ENCODE measurements at places on chromosomes 2 and 18.

- peak; percentile 85 for DNase-seq
These were observed 66.9 kb downstream of the HPCAL1 start for GRCh38 chr2:10369269-10370255.

GRCh38 chr2:95374451-95374920 lies 28.0 kb upstream of the FAHD2A start:
- no peak for DNase-seq

- DNase-seq: no peak
These were observed 168.2 kb downstream of the GALNT1 start for GRCh38 chr18:35749701-35750100.

GRCh38 chr2:20165677-20166509 lies 59.0 kb downstream of the SDC1 start:
- DNase-seq: no peak

DNA sequence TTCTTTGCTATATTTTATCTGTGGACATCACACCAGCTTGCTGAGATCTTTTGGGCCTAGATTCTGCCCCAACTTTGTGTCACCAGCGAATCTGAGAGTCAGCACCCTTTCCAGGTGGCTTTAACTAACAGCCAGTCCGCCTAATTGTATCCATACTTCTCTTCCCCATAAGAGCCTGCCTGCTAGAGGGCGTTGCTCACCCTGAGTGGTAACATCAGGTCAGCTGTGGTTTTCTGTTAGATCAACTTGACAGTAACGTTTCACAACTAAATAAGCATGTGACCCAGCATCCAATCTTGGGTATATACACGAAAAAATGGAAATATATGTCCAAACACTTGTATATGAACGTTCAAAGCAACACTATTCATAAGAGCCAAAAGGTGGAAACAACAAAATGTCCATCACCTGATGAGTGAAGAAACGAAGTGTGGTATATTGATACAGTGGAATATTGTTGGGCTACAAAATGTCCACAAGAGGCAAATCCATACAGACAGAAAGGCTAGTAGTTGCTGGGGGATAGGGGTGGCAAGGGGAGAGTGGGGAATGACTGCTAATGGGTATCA lies 24.9 kb downstream of the EFHD1 start:
- DNase-seq: no peak

DNA sequence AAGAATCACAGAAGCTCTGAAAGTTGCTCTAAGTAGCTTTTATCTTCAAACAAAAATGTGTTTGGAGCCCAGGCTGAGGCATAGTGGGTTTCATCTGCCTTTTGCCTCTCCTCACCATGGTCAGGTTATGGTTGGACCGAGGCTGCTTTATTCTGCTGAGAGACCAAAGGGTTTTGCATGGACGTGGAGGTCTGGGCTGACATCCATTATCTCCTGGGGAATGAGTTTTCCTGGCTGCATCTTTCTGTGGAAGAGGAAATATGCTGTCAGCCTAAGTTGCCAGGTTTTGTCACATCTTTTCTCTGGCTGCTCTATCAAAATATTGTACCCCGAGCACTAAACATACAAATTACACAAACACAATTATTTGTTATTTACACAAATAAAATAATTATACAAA lies 223.2 kb downstream of the LDLRAD4 start:
- DNase-seq: no peak

DNA sequence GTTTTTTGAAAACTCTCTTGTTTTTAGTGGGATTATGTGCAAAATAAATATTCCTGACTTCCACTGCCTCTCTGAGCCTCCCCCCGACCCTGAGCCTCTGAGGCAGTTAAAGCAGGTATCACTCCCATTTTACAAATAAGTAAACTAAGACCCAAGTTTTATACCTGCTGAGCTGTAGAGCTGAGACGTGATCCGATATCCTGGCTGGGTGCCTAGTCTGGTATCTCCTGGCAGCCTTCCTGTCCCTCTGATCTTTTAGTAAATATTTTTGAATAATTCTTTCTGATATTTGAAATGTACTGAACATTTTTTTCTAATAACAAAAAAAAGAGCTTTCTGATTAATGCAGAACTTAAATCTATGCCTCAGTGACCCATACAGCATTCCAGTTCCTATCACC lies 108.3 kb upstream of the NOSTRIN start:
- DNase-seq: no peak

Data from NCI-H226 (cell line).